ENCODE measurements at places on chromosomes 5 and 9. TPM values are rescaled to one million over a fixed set of nuclear protein-coding genes. Genes with fewer than 3 reads are reported as not detected.

- DNase-seq = no peak
These were observed 46.6 kb downstream of the CYFIP2 start for GRCh38 chr5:157312492-157312891.

DNA sequence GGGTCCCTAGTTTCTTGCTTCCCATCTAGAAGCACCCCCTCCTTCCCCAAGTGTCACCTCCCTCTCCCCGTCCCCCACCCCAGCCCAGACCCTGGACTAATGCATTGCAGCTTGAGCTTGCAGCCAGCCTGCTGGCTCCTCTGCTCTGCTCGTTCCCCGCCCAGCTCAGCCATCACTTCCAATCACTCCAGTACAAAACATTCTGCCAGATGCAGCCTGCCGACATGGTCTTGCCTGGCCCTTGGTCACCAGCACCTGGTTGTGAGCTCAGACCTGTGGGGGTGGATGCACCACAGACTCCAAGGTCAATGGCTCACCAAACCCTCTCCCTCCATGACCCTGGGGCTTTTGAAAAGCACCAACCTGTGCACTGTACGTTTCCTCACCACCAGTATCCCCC lies 172.9 kb upstream of the SMIM23 start:
- DNase-seq = peak; percentile 55

DNA sequence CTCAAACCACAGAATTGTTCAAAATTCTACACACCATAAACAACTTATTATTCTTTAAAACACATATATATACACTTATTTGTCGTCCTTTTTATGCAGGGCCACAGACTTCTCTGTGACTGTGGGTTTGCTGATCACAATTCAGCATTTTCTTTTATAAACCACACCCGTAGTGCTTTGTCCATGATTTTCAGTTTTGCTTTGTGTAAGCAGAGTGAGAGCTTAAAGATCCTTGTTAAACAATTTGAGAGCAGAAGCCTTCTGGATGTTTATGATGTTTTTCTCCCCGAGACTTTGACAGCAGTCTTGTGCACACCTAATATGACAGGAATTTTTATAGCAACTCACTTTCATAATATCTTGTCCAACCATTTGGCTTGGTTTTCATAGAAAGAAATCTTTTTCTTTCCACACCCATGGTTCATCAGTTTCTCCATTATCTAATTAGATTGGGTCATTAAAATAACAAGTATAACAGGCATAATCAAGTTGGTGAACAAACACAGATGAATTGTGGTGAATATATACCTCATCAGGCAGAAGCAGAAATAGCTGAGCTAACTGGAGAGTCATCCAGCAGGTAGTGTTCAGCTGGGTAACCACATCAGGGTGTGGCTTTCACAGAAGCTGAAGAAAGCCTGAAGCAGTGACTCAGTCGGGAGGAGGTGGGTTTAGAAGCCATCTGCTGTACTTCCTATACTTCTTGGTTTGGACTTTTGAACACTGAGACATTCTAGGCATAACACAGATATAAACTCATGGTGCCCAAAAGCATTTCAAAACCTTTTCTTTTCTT lies 232.8 kb downstream of the DOCK8 start:
- DNase-seq = no peak

- DNase-seq = no peak
These were observed 182.7 kb downstream of the NR3C1 start for GRCh38 chr5:143220748-143221251.

GRCh38 chr5:67432606-67433005 lies 236.0 kb upstream of the CD180 start:
- no peak for DNase-seq

DNA sequence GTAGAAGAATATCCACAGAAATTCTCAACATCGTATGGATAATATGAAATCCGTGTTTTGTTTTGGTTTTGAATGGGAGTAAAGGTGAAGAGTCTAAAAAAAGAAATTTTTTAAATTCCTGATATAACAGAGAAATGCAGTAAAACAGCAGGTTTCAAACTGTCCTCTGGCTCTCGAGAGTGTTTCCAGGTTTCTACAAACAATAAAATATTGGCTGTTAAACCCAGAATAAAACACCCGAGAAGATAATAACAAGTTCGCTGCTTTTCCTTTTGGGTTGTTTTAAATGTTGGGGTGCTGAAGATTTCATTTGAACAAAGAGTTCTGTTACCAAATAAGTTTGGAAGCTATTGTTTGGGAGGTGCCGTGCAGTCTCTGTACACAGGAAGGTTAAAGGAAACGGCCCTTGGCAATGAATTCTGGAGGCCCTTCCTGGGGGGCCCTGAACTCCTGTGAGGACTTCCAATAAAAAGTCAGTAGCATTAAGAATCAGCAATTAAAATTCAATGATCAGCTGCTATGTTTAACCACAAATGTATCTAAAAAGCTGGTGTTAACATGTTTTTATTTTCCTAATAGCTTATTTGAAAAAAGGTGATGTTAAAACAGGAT lies 215.8 kb downstream of the TSSK1B start:
- DNase-seq = no peak

- DNase-seq = no peak
These were observed 35.6 kb upstream of the ATP6V1G1 start for GRCh38 chr9:114551750-114552685.

Gene TRIM41
- total RNA-seq = 22.1 TPM

Gene INSYN2B
- total RNA-seq = 0.84 TPM
